MCF 10A (cell line): ENCODE measurements at places on chromosomes 12 and 14.

- no peak for DNase-seq
These were observed 7.9 kb downstream of the CCDC85C start for GRCh38 chr14:99596071-99596627.

GRCh38 chr12:3252450-3252891 is 175.3 kb downstream of the TSPAN9 start:
- no peak for DNase-seq

DNA sequence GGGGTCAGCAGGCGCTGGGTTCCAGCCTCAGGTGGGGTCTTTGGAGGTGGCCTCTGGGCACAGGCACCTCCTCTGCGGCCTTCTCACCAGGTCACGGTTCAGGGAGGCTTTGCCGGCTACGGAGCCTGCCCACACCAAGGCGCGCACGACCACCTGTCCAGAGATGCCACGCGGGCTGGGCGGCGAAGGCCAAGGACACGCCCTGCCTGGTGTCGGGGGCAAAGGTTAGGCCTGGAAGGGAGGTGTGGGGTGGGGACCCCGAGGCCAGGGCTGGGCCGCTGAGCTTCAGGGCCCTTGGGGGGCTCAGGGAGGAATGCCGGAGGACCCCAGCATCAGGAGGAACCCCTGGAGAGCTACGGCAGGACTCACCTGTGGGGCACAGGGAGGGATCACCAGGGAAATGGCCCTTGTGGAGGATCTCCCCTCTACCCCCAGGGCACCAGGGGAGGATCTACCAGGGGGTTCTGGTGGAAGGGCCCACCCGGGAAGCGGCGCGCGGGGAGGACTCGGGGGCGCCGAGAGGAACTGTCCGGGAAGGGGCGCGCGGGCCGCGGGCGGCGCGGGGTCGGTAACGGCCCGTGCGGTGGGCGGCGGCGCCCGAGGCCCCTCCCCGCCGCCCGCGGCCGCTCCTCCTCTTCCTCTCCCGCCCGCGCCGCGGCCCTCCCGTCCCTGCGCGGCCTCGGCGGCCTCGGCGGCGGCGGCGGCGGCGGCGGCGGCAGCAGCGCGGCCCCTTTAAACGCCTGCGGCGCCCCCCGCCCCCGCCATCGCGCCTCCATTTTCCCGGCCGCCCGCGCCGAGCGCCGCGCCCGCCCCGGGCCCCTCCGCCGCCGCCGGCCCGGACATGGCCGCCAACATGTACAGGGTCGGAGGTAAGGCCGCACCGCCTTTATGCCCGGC is at the start of gene MTA1:
Gene MTA1 (plus strand): TSS at position 633 of the 897 bp plus-strand sequence. CDS start 209 bp downstream, at position 842.
- peak; percentile 47 for DNase-seq

DNA sequence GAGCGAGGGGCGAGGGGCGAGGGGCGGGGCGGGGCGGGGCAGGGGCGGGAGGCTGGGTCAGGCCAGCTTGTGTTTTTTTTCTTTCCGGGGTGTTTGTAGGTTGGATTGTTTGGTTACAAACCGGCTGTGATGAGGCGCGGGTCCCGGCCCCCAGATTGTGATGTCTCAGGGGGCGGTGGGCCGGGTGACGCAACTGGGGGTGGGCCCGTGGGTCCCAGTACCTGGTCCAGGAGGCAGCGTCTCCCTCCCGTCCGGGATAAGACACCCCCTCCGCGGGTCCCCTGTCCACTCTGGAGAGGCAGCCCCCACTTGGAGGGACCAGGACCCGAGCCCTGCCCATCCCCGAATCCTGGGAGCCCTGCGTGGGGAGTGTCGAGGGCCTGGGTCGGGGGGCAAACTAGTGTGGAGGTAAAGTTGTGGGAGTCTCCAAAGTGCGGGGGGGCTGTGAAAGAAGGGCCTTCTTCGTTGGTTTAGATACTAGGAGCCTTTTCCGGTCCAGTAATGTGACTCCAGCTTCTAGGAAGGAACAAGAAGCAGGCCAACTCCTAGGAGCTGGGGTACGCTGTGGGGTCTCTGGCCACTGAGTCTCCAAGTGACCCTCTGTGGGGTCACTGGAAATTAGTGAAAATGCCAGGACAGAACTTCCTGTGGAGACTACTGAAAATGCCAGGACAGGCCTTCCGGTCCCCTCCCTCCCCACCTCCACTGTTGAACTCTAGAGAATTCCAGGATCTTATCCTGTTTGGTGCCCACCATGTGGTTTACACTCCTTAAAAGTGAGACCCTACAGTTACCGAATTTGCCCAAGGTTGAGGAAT is 579 bp upstream of the CLMN start:
- no peak for DNase-seq

DNA sequence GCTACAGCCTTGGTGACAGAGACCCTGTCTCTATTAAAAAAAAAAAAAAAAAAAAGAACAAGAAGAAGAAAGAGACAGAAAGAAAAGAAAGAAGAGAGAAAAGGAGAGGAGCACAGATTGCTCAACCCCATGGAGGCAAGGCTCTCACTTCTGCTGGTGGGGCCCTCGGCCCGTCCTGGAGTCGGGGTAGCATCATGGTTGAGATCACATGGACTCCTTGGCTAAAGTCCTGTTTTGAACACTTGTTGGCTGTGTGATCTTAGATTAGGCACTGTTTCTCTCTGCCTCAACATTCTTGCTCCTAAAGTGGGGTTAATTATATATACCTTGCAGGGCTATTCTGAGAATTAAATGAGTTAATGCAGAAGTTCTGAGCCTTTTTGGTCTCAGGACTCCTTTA is 207.7 kb downstream of the CACNA1C start:
- no peak for DNase-seq

GRCh38 chr12:47276621-47277309 is 197.0 kb upstream of the AMIGO2 start:
- peak; percentile 93 for DNase-seq

GRCh38 chr12:12158858-12159257 is 88.1 kb downstream of the BCL2L14 start:
- no peak for DNase-seq

GRCh38 chr12:29945904-29946303 is 162.2 kb upstream of the TMTC1 start:
- DNase-seq, result no peak

DNA sequence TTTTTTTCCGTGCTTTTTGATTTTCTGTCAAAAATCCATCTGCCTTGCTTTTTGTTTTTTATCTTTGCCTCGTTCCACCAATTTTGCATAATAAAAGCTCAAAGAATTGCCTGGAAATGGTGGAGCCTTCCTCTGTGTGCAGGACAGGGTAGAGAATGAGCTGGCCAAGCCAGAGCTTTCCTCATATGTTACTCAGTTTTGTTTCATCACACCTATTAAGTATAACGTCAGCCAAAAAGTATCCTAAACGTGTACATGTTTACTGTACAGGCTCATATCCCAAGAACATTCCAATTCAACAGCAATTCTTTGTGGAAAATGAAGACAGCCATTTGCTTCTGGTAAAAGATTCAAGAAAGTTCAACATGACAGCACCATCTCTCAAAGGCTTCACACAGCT is 191.2 kb upstream of the LMNTD1 start:
- DNase-seq, result no peak
